Endodermal cell (in vitro differentiated cells): ENCODE measurements at places on chromosomes 5 and 9.
A peak's percentile ranks its signal among the peaks of the same experiment; 100 is the strongest.

- peak; percentile 83 for DNase-seq
Observed at GRCh38 chr5:177368869-177369644, 11.3 kb downstream of the RGS14 start.

- peak; percentile 64 for DNase-seq
Observed at GRCh38 chr5:109838157-109838556, 148.4 kb downstream of the MAN2A1 start.

DNA sequence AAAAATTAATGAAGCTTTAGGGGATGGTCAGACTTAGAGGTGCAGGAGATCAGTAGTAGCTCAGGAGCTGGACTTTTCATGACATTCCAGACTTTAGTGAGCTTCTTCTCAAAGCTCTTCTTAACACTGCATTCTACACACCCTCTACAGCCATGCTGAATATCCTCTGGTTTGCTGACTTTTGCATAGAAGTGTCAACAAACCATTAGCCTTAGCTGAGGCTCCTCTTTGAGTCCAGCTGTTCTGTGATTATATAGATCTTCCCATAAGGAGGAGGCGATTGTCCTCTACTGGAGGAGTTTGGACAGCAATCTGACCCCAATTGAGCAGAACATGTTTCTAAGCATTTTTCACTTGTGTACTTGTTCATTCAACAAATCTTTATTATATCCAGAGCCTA is 75.0 kb upstream of the RUSC2 start:
- no peak for DNase-seq

GRCh38 chr9:92173318-92173717 is 58.1 kb upstream of the SPTLC1 start:
- DNase-seq, result no peak

DNA sequence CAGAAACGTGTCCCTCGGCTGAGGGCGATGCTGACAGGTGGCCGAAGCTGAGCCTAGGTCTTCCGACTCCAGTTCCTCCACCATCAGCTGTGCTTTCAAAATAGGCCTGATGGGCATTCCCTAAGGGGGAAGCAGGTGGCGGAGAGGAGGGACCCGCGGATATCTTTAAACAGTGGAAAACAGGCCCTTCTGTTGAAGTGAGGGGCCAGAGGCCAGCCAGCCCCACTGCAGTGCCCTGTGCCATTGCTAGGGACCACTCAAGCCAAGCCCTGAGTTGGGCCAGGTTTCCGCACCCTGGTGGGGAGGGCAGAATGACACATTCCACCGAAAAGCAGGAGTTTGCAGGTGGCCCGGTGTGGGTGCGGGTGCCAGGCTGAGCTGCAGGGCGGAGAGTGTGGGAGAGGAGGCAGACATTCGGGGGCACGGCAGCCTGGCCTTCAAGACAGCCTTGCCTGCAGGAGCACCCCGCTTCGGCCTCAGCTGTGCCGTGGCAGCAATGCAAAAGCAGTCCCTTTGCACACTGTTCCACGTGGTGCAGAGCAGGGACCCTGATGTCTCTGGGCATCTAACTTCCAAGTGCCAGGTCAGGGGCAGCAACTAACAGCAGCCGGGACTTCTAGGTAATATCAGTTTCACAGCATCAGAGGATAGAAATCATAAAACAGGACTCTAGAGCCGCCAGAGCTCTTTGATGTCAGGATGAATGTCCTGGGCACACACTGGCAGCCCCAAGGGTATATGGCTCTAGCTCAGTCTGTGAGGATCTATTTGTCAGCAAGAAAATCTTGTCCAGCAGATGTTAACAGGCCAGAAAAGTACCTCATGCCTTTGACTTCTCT is 17.2 kb downstream of the HNRNPH1 start:
- no peak for DNase-seq

GRCh38 chr5:2708132-2708531 is 43.3 kb downstream of the IRX2 start:
- DNase-seq, result no peak

DNA sequence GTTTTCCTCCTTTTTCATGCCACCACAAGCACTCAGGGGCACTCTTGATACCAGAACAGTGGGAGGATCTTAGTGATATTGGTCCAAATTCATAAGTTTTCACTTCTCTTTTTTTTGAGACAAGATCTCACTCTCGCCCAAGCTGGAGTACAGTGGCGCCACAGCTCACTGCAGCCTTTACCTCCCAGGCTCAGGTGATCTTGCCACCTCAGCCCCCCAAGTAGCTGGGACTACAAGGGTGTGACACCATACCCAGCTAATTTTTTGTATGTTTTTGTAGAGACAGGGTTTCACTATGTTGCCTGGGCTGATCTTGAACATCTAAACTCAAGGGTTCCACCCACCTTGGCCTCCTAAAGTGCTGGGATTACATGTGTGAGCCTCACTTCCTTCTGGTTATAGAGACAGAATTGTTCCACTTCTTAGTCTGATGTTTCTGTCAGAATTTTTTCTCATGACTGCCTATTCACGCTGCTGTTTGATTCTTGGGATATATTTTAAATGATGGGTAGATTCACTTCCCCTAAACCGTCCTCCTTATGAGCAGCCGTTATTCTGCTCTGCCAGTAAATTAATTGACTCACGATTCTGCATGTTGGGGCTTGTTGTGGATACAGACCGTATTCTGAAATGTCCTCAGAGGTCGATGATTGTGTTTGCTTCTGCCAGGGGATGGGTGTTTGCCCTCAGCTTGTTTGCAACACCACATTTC is 30.8 kb downstream of the MTAP start:
- DNase-seq, result no peak

DNA sequence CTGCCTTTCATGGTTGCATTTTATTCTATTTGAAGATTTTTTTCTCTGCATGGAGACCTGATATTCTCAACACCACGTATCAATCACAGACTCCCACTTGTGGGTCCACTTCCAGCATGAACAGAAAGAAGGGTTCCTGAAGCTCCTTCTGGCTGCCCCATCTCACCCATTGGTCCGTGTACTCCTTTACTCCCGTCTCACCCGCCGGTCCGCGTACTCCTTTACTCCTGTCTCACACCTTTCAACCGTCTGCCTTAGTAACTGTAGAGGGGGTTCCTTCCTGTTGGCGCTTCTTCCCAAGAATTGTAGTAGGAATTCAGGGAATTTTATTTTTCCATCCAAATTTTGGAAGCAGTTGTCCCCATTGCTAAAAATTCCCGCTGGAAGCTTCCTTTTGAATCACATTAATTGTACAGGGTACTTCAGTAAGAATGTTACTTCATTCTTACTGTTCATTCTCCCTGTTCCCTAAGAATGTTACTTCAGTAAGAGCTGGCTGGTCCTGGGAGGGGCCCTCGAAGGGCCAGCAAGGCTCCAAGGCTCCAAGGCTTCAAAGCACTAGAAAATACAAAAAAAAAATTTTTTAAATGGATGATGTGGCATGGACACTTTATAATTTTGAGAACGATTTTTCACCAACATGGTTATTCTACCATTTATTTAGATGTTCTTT is 3.9 kb upstream of the LPCAT1 start:
- DNase-seq, result peak; percentile 49

DNA sequence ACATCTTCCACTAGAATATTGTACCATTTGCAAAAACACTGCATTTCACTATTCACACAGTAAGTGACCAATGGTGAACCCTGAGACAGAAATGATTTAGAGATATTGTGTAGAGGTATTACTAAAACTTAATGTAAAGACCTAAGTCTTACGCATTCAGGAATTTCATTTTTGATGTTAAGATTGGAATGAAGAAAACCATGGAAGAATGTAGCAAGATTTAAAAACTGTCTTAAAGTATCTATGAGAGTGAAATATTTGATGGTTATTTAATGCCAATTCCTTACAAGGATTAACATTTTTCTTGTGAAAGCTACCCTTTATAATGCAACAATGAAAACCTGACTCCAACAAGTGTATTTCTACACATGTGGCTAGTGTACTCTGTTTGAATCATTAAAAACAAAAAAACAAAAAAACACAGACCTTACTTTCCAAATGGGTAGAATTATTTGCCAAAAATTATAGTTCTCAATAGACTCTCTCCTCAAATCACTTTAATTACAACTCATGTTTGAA is 172.0 kb downstream of the NNT start:
- no peak for DNase-seq

DNA sequence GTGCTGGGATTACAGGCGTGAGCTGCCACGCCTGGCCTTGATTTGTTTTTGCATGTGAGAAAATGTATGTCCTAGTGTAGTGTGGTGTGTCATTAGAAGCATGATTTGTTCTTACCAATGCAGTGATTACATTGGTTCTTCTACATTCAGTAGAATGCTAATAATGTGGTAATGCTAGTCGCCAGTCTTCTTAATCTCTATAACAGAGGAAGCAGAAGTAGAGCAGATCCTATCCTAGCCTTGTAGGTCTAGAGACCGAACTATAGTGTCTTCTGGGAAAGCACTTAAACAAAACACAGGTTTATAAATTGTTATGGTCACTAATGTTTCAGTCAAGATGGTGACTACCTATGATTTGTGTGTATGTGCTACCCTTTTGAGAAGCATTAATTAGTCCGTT is 197.5 kb upstream of the DMRT1 start:
- no peak for DNase-seq

DNA sequence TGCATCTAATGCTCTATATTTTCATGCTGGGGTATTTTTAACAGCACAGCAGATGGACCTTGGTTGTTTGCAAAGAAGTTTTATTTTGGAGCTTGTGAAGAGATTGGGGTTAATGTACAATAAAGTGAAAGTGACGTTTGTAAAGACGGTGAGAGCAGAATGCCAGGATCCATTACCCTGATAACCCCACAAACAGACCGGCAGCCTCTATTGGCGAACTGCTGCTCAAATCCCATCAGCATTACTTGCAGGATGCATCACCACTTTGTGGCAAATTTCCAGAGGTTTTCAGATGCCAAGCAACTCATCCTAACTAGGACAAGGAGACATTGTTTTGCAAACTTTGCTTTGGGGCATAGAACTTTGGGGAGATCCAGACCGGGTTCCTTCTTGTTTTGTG is 383.3 kb upstream of the ZNF462 start:
- no peak for DNase-seq

DNA sequence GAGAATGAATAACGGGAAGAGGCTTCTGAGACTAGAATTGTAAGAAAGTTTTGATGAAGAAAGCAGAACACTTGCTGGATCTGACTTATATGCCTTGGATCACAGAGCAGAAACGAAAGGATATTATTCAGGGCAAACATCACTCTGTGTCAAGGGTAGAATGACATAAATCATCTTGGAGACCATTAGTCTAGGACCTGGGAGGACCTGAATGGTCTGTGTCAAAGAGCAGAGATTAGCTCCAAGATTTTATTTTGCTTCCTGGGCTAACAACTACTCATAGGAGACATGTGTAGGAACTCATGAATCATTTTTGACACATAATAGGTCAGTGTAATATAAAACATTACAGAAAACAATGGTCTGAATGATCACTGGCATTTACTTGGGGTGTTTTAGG is 417.9 kb downstream of the SLCO4C1 start:
- no peak for DNase-seq

DNA sequence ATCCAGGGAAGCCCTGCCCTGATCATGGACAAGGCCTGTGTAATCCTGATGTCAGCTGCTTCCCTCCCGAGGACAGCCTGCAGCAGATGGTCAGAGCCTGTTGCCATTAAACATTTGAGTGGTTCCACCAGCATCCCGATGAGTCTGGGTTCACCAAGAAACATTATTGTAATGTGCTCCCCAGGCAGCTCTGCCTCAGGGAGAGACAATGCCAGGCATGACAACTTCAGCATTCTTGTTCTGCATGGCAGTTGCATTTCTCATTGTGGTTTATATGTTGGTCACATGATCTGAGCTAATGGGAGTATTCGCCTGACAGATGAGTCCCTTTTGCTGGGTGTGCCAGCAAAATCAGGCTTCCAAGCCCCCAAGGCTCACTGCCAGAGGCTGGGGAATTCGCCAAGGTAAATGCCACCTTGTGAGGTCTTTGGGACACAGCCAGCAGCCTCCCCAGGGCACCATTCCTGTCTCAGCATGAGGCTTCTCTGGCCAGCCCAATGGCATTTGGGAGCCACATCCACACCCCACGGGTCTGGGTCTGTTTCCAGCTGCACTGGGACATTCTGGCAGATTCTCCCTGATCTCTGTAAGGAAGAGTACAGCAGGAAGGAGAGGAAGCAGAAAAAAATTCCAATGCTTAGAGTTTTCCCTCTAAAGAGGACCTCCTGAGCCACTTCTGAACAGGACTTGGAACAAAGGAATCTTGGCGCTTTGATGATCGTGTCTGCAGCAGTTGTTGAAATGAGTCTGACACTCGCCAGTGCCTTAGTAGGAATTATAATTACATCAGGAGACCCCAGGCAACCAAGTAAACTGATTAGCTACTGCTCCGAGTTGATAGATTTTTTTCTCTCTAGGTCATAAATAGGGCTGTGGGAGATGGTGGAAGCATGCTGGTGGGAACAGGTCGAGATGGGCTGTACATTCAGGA is 18.7 kb downstream of the KCNIP1 start:
- DNase-seq, result no peak

- DNase-seq, result no peak
Observed at GRCh38 chr9:37184905-37185867, 64.8 kb downstream of the ZCCHC7 start.

DNA sequence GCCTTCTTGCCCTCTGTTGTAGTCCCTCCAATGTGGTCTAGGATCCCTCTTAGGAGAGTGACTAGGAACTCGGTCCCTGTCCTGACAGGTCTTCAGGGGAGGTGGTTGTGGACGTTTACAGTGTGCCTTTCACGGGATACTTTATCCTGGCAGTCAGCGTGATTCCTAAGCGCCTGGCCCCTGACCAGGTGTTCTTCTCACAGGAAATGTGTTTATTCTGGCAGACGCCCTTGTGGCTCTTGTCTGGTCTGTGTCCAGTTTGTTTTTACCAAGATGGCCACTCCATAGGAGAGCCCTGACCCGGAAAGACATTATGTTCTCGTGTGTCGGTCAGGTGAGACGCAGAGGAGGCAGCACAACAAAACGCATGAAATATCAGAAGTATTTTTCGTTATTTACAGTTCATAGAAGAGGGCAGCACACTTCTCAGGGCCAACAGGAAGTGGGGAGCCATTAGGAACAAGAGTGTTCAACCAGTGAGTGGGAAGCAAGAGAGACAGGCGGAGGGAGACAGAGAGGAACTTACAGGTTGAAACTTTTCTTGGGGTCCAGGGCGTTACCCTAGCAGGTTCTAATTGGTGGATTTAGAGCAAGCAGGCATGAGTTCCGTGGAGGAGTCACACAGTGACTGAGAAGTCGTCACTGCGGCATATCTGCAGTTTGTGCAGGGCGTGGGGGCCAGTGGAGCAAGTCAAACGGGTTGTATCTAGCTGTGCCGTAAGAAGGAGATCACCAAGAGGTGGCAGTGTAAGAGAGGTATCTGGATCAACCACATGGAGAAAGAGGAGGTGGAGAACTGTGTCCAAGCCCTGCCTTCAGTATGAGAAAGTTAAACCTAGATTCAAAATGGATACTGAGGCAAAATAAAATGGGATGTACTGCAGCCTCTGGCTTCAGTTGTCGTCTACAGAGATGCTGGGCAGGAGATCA is 412.9 kb downstream of the ZSWIM6 start:
- no peak for DNase-seq

DNA sequence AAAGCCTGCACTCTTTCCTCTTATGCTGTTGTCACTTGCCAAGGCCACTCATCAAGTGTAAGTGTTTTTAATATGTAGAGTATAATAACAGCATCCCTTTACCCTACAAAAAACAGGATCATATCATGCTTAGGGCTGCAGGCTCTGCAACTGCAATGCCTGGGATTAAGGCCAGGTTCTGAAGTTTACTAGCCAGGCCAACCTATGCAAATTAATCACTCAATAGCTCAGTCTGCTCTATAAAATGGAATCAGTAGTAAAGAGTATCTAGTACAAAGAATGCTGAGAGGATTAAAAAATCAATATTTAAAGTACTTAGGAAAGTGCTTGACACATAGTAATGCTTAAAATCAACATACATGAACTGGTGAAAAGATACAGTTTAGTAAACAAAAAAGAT is 253.3 kb downstream of the EDIL3 start:
- DNase-seq, result no peak
